ENCODE measurements at places on chromosomes 12 and 14.

GRCh38 chr12:3810016-3810370, 57.1 kb upstream of the CRACR2A start:
- no peak for DNase-seq

GRCh38 chr12:58420503-58420902, 479.1 kb downstream of the ATP23 start:
- DNase-seq: no peak

GRCh38 chr14:94448071-94448808, 4.4 kb downstream of the SERPINA11 start:
- no peak for DNase-seq

DNA sequence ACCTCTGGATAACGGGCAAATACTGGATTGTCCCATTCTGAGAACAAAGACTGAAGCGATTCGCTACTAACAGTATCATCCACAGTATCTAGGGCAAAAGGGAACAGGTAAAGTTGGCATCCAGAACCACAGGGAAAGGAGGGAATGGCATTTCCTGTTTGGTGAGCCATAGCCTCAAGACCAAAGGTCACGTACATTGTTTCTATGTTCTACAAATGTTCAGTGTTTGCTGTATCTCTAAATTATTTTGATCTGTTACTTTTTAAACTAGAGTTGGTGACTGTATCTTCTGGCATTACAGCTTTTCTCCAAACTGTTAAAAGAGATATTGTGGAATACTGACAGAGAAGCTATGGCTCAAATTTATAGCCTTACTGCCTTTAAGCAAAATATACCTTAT, 9.7 kb downstream of the MLH3 start:
- no peak for DNase-seq

- no peak for DNase-seq
Observed at GRCh38 chr12:10358969-10359368, 30.9 kb downstream of the KLRK1 start.

- no peak for DNase-seq
Observed at GRCh38 chr14:20295067-20295466, 10.7 kb downstream of the TTC5 start.

GRCh38 chr12:99450036-99450630, 197.4 kb upstream of the GARIN6 start:
- DNase-seq: no peak
